ENCODE measurements at places on chromosomes 5 and 9. TPM values are rescaled to one million over a fixed set of nuclear protein-coding genes. Genes with fewer than 3 reads are reported as not detected.

DNA sequence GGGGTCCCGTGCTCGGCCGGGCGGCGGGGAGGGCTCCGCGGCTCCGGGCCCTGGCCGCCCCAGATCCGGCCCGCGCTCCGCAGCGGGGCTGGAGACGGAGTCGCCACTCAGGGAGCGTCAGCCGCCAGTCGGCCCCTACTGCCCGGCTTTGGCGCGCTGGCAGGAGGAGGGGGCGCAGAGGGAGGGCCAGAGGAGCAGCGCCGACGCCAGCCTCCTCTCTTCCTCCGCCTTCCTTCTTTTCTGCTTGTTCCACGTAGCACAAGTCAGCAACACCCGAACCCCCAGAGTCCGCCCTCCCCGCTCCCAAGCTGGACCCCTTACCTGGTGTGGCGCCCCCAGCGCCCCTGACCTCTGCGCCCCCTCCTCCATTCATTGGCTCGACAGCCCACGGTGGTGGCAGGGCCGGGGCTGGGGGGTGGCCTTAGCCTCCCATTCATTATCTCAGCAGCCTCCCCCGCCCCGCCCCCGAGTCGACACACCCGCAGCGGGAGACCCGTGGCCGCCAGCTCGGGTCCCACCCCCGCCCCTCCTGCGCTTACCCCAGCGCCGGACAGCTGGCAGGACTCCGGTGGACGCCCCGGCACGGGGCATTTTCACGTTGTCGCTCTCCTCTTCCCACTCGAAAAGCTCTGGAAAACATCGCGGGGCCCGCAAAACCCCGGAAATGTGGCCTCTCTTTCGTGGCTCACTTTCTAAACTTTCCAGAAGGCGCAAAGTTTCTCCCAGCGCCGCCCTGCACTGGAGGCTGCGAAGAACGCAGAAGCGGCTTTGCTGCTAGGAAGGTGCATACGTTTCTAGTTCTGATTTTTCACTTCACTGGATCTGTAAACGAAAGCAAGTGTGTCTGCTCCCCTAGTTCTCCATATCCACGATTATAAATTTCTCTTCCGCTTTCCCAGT is at the start of gene LPAR1:
Gene LPAR1, minus strand, starts transcription at position 140 of the 900 bp plus-strand sequence. CDS start 66,353 bp downstream, outside the sequence.
- peaks cover 34% of the 10 kb centered on the region for H3K27me3 ChIP-seq
- H3K36me3 ChIP-seq, result no peaks in the 10 kb centered on the region
- H3K27ac ChIP-seq, result no peak within 1 kb of the TSS

DNA sequence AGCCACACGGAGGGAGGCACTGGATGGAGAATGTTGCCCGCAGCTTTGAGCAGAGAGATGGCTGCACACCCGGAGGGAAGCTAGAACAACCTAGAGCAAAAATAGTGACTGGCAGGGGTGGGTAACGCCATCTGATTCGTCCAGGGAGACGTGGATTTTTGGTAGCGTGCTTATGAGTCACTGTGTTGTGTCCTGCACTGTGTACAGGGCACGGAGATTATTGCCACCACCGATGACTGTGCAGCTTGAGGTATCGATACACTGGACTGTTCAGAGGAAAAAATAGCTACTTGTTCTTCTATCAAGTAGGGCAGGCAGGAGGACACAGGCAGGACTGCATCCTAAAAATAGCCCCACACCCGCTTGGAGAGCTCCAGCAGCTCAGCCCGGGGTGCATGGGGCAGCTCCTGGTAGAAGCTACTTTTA is 6.0 kb downstream of the UBE2QL1 start:
- peaks cover 54% of the 10 kb centered on the region for H3K27me3 ChIP-seq
- no peaks in the 10 kb centered on the region for H3K36me3 ChIP-seq
- H3K4me3 ChIP-seq, result no peak overlapping the region
- no peak overlapping the region for H3K27ac ChIP-seq
- no peaks in the 10 kb centered on the region for H3K4me1 ChIP-seq

PAEP gene
- total RNA-seq, result not detected

DNA sequence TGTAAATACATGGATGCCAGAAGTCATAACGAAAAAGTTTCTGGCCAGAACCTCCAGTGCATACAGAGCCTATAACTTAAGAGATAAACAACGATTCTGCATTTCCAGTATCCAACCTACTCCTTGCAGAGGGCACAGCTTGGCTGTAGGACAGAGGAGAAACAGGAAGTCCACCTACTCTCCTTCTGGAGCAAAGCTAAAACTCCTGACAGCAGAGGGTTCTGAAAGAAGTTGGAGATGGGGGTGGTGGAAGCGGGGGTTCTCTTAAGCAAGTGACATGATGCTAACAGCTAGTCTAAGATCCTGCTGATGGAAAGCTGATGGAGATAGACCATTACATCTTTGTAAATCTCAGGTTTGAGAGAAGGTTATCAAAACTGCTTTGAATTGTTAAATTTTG is 35.5 kb upstream of the CTNNAL1 start:
- no peaks in the 10 kb centered on the region for H3K4me1 ChIP-seq
- peaks cover 86% of the 10 kb centered on the region for H3K36me3 ChIP-seq
- no peaks in the 10 kb centered on the region for H3K27me3 ChIP-seq
- DNase-seq, result no peak

DNA sequence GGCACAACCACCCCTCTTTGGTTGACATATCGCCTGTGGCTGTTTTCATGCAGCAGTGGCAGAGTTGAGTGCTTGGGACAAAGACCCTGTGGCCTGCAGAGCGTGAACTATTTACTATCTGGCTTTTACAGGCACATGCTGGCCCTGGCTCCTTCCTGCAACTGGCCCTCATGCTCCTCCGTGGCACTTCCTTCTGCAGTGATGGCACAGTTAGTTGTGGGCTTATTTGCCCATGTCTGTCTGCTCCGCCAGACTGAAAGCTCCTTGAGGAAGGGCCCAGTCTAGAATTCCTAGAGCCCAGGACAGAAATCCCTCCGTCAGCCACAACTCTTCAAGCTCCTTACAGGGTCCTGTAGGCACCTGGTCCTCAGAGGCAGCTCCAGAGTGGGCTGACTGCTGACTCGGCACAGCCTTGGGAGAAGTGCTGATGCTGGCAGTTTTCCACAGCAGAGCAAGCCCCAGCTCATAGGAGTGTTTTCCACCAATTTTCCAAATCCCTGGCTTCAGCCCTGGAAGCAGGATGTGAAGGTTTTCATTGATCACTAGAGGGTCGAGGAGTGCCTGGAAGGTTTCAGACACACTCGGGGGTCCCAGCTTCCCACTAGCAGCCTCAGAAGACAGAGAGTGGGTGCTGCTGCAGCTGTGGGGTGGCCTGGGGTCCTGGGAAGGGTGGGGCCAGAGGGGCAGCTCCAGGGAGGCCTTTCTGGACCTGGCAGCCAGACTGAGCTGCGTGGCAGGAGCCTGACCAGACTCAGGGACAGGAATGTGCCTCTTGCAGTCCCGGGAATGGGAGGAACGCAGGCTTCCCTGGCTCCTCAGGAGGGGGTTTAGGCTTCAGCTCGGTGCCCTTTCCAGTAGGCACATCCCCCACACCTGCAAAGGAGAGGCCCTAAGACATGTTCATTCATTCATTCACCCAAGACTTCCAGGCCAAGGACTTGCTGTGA is 56.5 kb upstream of the ANGPTL2 start:
- no peaks in the 10 kb centered on the region for H3K36me3 ChIP-seq
- H3K4me3 ChIP-seq, result no peak overlapping the region
- no peak overlapping the region for H3K27ac ChIP-seq
- no peaks in the 10 kb centered on the region for H3K4me1 ChIP-seq

DNA sequence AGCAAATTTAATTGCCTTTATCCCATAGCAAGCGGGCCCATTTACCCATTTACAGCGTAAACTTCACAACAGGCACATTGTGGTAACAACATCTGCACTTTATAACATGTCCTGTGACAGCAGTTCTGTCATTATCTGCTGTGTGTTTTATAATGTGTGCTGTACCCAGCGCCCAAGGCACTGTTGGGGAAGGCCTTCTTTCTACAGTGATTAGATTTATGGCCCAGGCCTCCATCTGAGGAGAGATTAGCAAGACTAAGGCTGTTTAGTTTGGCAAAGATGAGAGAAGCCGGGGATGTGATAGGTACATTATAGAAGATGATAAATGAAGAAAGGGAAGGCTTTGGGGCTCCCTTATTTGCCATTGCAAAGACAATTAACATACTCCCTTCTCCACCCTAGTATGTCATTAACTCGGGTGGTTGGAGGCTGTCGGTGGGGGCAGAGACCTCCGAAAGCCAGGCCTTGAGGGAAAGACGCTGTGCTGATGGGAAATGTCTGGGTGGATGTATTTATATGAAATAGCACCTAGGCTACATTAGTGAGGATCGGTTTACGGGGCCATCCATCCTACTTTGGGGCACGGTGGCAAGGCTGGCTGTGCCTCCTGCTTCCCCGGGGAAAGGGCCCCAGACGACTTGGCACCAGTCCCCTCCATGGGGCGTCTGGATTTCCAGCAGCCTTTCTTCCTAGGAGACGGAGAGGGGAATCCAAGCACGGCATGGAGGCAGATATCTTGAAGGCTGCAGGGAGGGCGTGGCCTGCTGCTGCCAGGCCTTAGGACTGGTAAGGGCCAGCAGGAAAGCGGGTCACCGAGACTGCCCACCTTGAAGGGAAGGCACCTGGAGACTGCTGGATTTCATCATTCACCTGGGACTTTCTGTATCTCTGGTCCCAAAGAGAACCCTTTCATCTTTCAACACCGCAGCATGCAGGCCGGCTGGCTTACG is 64.3 kb upstream of the PTCH1 start:
- H3K4me1 ChIP-seq, result no peaks in the 10 kb centered on the region
- DNase-seq, result no peak
- H3K27me3 ChIP-seq, result no peaks in the 10 kb centered on the region
- H3K4me3 ChIP-seq, result no peak overlapping the region
- H3K36me3 ChIP-seq, result no peaks in the 10 kb centered on the region

DNA sequence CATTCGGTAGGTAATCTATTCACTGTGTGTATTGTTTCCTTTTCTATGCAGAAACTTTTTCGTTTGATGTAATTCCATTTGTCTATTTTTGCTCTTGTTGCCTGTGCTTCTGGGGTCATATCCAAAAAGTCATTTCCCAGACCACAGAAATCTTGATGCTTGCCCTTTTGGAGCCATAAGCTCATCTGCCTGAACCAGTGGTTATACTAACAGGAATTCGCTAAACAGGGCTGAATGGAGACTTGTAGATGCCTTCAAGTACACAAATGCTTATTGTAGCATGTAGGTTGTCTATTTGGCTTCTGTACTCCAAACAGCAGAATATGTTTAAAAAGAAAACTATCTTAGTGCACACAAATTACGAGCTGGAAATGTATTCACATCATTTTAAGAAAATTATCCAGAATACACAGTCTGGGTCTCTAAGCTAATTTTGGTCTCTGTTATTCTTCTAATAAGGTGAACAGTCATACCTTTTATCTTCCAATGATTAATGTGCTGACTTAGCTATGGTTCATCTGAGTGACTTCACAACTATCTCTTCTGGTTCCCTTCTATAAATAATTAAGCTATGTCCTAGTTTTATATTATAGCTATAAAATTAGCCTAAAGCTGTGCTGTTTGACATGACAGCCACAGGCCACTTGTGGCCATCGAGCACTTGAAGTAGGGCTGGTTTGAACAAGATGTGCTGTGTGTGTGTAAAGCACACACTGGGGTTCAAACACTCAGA is 87.6 kb downstream of the DAPK1 start:
- H3K4me3 ChIP-seq, result no peak overlapping the region
- no peak for DNase-seq
- H3K36me3 ChIP-seq, result no peaks in the 10 kb centered on the region
- H3K4me1 ChIP-seq, result no peaks in the 10 kb centered on the region
- H3K27me3 ChIP-seq, result no peaks in the 10 kb centered on the region
- no peak overlapping the region for H3K27ac ChIP-seq

DNA sequence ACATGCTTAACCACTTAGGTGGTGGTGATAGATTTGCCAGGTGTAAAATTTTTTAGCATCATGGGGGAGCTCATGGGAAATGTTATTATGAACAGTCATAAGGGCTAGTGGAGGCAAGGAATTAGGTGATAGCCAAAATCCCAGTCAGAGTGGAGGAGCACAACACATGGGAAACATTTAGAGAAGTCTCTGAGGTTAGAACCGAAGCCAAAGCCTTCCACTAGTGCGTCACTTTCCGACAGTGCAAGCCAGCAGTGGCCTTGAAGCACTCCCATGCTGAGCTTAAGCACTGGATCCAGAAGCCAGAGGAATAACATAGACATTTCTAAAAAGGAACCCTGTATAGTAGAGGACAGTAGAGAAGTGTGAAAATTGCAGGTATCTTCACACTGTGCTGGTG is 101.5 kb upstream of the SNX2 start:
- H3K27ac ChIP-seq, result no peak overlapping the region
- no peaks in the 10 kb centered on the region for H3K36me3 ChIP-seq
- no peak for DNase-seq
- H3K27me3 ChIP-seq, result no peaks in the 10 kb centered on the region
- no peaks in the 10 kb centered on the region for H3K4me1 ChIP-seq

GRCh38 chr9:125460883-125461635 is 199.4 kb downstream of the GAPVD1 start:
- no peak overlapping the region for H3K4me3 ChIP-seq
- H3K36me3 ChIP-seq, result peaks cover 42% of the 10 kb centered on the region
- no peak overlapping the region for H3K27ac ChIP-seq
- no peaks in the 10 kb centered on the region for H3K4me1 ChIP-seq
- no peaks in the 10 kb centered on the region for H3K27me3 ChIP-seq
